RPMI8226 (cell line): ENCODE measurements at places on chromosomes 12 and 14.
A peak's percentile ranks its signal among the peaks of the same experiment; 100 is the strongest.

DNA sequence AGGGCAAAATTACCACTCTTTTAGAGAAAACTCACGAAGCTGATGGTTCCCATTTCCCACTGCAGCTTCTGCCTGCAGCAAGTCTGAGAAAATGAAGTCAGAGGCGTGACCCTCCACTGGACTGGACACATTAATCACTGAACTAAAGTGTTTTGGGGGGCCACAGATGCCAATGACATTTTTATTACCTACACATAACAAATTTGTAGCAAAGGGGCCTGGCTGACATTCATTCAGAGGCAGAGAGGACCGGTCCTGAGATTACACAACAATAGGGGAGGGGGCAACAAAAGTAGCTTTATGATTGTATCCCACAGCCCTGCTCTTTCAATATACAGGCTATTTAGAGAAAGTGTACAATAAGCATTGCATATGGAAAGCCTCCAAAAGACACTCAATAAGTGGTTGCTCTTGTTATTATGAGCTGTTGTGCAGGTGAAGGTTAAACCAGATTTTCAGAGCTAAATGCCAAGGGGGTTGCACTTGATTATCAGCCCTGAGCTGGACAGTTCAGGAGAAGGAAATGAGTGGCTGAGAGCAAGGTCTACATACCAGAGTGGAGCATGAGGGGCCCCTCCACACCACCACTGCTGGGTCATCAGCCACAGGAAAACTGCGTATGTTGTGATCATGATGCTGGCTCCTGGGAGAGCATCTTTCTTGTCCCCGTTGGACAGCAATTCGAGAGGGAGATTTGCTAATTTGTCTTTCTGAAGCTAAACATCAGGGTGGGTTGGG is 41.5 kb upstream of the CCDC60 start:
- DNase-seq = no peak

DNA sequence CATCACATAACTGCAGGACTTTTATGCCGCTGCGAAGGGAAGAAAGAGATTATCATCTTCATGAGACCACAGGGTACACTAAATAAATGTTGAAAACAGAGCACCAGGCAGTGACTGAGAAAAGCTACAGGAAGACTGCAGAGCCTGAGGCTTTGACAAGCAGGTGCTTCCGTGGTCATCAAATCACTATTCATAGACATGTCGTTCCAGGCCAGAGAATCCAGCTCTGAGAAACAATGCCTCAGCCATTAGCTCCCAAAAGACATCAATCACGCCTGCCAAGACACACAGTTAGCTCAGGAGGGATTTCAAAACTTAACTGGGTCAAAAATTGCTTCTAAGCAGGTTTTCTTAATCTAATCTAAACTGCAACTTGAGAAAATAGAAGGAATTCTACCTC is 47.2 kb upstream of the GARIN6 start:
- no peak for DNase-seq

DNA sequence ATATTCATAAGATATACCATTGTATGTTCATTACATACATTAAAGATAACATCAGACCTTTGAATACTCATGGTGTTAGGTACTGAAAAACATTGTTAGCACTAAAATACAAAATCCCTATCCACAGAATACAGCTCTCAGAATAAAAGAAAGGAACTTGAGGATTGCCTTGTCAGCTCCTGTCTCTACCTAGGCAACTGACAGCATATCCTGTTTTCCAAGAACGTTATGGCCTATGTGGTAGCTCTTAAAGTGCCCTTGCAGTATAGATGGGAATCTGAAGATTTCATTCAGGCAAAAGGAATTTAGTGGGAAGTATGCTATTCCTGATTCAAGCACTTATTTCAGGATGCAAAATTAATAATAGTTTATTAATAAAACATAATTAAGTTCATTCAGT is 1.8 kb upstream of the PPP1R12A start:
- no peak for DNase-seq

GRCh38 chr14:103879118-103879569 is 31.8 kb upstream of the PPP1R13B start:
- DNase-seq = no peak

DNA sequence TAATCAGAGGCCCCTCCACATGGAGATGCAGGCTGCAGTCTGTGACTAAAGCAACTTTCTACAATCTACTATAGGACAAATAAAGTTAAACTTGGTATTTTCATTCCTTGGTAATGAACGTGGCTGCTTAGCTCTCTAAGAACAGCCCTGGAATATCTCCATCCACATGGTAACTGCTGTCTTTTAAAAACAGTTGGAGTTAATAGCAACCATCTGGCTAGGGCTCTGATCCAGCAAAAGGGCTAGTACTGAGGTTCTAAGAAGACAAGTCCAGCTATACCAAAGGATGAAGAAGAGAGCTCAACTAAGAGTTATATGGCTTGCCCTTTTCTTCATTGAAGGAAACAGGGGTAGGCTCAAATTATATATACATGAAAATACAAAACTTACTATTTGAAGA is 920.1 kb downstream of the FLRT2 start:
- DNase-seq = no peak

DNA sequence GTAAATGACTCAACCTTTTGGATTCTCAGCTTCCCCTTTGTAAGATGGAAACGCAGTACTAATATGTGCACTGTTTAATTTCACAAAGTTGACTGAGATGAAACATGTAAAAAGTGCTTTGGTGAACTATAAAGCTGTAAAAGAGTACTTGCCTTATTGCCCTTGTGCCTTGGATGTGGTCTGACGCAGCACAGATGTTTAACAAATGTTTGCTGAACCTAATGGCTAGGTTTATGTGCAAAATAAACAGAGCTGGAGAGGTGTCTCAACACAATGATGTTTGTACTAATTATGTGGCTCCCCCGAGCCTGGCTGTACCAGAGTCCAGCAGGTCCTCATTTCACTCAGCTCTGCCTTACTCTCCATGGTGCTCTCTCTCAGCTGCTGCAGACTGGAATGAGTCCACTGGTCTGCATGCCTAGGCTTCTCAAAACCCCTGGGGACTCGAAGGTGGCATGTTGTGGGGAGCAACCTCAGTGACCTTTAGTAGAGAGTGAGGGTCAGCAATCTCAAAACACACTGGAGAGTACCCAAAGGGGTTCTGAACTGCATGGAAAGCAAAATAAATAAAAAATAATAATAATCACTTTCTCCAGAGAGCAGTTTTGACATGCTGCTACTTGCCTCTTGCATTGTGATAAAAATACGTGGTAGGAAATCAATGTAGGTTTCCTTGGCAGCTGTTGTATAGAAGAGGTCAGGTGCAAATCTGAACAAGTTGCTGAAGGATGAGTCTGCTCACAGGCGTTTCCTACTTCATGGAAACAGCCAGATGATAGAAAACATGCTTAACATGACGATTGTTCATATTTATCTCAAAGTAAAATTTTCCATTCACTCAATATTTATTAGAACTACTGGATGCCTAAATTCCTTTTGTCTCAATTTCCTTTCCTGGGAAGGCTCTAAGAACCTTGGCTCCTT is 8.5 kb upstream of the AMIGO2 start:
- DNase-seq = no peak

GRCh38 chr14:55133416-55133815 is 4.4 kb downstream of the LGALS3 start:
- peak; percentile 8 for DNase-seq

GRCh38 chr14:95683793-95684192 is 2.4 kb upstream of the TCL1B start:
- DNase-seq = no peak

- DNase-seq = peak; percentile 16
Measured at GRCh38 chr14:26730929-26731618, 133.2 kb upstream of the NOVA1 start.

DNA sequence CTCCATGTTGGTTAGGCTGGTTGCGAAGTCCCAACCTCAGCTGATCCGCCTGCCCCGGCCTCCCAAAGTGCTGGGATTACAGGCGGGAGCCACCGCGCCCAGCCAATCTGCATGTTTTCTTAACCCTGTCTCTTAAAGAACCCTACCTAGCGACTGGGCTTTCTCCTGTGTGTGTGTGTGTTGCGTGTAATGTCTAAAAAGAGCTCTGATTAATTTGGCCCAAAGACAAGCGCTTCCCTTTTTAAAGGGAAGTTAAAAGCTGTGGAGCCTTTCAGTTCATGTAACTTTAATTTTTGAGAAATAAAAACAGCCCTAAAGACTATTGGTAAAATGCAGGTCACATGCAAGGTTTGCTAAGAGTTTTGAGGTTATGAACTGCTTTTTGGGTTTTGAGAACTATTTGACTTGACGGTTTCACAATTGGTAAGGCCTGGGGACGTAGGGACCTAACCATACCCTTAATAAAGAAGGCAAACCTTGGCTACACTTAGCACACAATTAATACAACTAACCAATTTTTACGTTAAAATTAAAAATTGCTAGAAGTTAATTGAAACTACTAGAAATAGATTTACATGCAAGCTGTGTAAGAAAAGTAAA is 103.2 kb downstream of the KCNMB4 start:
- peak; percentile 9 for DNase-seq

- no peak for DNase-seq
Measured at GRCh38 chr14:96590190-96590864, 88.1 kb downstream of the PAPOLA start.

GRCh38 chr14:61632807-61633206 is 62.5 kb upstream of the HIF1A start:
- no peak for DNase-seq

GRCh38 chr12:88419794-88420193 is 160.5 kb downstream of the KITLG start:
- DNase-seq = no peak

GRCh38 chr14:100048786-100049185 is 16.4 kb upstream of the EVL start:
- DNase-seq = no peak

GRCh38 chr14:82124511-82124910 is 590.9 kb upstream of the SEL1L start:
- no peak for DNase-seq

DNA sequence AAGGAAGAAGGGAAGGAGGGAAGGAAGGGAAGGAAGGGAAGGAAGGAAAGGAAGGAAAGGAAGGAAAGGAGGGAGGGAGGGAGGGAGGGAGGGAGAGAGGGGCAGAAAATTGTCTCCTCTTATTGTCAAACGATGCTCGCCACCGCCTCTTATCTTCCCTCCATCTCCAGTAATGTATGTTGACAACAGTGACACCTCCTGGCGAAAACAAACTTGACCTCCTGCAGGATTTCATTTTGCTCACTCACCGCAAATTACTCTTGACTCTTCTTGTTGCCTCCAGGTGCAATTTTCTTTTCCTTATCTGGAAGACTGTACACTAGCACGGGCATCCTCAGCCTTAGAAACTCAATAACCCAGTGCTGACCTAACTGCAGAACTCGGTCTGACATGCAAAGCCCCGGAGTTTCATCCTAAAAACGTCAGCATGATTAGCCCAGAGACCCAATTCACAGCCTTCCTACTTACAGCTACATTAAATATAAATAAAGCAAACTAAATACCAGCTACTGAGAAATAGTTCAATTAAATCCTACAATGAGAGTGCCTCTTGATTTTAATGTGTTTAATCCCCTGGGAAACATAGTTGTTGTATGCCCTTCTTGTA is 512.4 kb upstream of the TMPO start:
- peak; percentile 64 for DNase-seq

- DNase-seq = peak; percentile 39
Measured at GRCh38 chr12:6827982-6828780, at the start of gene P3H3. TSS of gene P3H3 (plus strand) at chr12:6828407. CDS start at chr12:6828441, 34 bp downstream.

GRCh38 chr12:124720681-124721500 is 142.8 kb downstream of the SCARB1 start:
- no peak for DNase-seq

- no peak for DNase-seq
Measured at GRCh38 chr14:28784096-28785048, 17.8 kb downstream of the FOXG1 start.
